ENCODE measurements at places on chromosomes 3 and 15.
A peak's percentile ranks its signal among the peaks of the same experiment; 100 is the strongest.

- no peak for DNase-seq
Observed at GRCh38 chr3:147409143-147410115, at the start of gene ZIC1. Gene ZIC1, plus strand, starts transcription at chr3:147409365. Its CDS starts 748 bp downstream, at chr3:147410113.

DNA sequence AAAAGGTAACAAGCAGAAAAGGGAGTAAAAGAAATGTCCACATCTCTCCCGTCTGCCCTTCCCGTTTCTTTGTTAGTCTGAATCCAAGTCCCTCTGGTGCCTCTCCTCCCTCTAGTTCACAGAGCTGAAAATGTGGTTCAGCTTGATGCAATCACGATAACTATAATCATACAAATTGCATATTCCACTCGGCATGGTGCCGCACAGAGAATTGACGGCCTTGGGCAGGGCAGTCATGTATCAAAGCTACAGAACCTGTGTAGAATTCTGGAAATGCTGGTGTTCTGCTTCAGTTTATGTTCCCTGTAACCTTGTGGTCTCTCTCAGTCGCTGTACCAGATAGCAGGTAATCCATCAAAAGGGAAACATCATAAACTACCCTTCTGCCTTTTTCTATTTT is 562.9 kb upstream of the CBLB start:
- no peak for DNase-seq

GRCh38 chr3:187813198-187813597 is 67.9 kb upstream of the BCL6 start:
- DNase-seq = no peak

GRCh38 chr3:137766876-137767537 is 2.9 kb downstream of the SOX14 start:
- DNase-seq = no peak

- DNase-seq = no peak
Observed at GRCh38 chr15:92839696-92840095, 60.4 kb upstream of the CHD2 start.

DNA sequence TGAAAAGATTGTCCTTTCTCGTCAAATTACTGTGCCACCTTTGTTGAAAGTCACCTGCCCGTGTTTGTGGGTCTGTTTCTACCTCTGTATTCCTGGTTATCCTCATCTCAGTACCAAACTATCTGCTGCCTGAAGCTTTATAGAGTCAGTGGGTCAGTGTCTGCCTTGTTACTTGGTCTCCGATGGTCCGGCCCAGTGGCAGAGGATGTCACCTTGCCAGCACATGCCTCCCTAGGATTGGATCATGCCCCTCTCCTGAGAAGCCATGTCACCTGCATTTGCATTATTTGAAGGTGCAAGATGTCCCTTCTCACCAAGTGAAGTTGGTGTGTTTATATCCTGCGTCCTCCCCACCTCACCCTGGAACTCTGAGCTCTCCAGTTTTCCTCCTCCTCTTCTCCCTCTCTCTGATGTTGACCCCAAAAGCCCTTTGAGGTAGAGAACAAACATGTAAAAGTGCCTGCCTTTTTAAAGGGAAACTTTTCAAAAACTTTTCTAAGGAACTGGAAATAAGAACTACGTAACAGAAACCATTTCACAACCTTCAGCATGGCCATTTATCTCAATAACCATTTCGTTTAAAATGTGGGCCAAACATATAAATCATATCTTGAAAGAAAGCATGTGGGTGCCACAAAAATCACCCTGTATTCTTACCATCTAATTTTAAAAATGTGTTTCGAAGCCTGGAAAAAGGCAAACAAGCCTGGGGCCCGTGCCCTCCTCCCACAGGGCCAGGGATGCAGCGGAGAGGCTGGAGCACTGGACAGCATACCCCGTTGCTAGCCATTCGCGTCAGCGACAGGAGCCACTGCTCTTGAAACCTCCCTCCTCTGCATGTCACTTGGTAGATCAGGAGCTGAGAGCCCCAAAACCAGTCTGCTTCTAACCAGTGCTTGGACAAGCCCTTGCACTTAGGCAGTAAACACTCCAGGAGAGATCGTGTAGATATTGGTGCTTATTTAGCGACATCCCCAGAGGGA is 102.1 kb downstream of the VGLL4 start:
- DNase-seq = no peak

GRCh38 chr15:85642065-85642692 is 152.5 kb downstream of the KLHL25 start:
- no peak for DNase-seq

- no peak for DNase-seq
Observed at GRCh38 chr15:59322056-59322759, 50.5 kb downstream of the MYO1E start.

DNA sequence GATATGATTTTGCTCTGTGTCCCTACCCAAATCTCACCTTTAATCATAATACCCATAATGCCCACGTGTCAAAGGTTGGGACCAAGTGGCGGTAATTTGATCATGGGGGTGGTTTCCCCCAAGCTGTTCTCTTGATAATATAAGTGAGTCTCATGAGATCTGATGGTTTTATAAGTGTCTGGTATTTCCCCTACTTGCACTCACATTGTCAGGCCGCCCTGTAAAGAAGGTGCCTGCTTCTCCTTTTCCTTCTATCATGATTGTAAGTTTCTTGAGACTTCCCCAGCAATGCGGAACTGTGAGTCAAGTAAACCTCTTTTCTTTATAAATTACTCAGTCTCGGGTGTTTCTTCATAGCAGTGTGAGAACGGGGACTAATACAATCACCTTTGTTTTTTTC is 279.8 kb downstream of the ARPP21 start:
- DNase-seq = no peak

DNA sequence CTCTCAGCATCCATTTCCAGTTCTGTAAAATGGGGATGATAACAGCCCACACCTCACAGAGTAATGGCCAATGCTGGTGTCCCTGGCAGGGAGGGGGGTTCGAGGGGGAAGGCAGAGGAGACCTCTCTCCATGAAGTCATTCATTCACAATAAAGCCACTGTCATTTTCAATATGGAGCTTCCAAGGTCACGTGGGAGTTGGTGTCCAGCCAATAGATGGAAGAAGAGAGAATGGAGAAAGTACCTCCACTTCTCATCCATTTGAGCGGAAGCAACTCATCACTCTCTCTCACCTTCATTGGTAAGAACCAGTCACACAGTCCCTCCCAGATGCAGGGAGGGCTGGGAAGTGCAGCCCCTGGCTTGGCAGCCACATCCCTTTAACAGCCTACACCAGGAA is 14.9 kb upstream of the RBSN start:
- DNase-seq = no peak

- no peak for DNase-seq
Observed at GRCh38 chr15:87121336-87121735, 1041.7 kb downstream of the AGBL1 start.

DNA sequence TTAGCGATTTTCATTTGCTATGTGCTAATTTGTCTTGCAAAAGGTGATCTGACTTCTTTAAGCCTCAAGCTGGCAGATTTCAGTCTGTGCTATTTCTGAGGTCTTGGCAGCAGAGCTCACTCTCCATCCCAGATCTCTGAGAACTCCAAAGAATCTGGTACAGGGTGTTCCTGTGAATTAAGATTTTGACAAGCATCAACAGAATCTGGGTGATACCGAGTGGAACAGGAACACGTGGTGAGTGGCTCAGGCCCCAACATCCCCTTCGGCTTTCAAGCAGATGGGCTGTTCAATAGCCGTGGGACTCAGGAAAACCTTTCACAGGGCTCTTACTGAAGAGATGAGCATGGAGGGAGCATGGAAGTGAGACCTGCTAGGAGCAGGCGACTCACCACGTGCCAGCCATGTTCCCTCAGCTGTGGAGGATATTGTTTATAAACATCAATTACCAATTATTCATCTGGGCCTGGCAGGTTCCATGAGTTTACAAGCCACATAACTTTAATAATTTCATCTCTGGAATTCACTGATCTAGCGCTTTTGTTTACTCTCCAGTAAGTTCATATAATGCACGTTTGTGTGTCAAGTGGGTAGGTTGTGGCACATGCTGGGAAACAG is 103.4 kb upstream of the SELENOK start:
- DNase-seq = no peak

DNA sequence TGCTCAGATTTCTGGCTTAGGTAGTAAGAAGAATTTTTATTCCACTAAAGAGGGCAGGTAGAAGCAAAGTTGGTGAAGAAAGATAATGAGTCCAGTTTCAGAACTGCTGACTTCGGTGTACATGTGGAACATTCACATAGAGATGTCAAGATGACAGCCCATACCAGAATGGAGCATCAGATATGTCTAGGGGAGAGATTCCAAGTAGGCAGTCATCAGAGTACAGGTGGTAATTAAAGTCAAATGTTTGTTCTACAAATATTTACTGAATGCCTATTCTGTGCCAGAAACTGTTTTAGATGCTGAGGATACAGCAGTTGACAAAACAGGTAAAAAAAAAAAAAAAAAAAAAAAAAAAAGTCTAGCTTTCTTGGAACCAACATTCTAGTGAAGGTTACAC is 81.9 kb downstream of the FGF12 start:
- DNase-seq = no peak

DNA sequence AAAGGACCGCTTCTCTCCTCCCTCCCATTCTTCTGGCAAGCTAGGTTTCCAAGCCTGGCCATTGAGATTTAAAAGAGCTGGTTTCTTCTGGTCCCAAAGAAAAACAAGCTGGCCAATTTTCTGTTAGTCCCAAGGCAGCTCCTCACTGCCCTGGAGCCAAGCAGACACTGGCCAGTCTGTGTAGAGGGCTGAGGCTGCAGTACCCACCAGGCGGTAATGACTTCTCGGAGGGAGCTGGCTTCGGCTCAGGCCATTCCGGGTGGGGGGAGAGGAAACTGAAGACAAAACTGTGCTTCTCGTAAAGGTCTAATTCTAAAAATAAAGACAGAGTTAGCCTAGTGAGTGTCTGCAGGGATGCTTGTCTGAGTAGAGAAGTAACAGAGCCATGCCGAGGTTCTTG is 78.5 kb upstream of the SMAD3 start:
- DNase-seq = no peak

DNA sequence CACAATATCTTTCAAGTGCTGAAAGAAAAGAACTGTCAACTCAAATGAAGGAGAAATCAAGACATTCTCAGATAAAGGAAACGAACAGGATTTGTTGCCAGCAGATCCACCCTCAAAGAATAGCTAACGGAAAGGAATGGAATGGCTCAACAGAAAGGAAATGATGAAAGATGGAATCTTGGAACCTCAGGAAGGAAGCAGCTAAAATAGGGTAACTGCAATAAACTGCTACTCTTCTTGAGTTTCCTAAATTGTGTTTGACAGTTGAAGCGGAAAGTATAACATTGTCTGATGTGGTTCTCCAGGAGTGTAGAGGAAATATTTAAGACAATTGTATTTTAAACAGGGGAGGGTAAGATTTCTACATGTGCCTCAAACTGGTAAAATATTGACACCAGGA is 22.0 kb downstream of the PRR23E start:
- DNase-seq = no peak

- no peak for DNase-seq
Observed at GRCh38 chr3:112810561-112810960, 36.1 kb downstream of the CD200R1L start.

GRCh38 chr15:57358571-57358970 is 17.7 kb upstream of the CGNL1 start:
- DNase-seq = no peak

GRCh38 chr15:29268706-29269484 is 727 bp downstream of the NSMCE3 start:
- peak; percentile 21 for DNase-seq

GRCh38 chr3:138351151-138351550 is 2.8 kb downstream of the MRAS start:
- DNase-seq = no peak

DNA sequence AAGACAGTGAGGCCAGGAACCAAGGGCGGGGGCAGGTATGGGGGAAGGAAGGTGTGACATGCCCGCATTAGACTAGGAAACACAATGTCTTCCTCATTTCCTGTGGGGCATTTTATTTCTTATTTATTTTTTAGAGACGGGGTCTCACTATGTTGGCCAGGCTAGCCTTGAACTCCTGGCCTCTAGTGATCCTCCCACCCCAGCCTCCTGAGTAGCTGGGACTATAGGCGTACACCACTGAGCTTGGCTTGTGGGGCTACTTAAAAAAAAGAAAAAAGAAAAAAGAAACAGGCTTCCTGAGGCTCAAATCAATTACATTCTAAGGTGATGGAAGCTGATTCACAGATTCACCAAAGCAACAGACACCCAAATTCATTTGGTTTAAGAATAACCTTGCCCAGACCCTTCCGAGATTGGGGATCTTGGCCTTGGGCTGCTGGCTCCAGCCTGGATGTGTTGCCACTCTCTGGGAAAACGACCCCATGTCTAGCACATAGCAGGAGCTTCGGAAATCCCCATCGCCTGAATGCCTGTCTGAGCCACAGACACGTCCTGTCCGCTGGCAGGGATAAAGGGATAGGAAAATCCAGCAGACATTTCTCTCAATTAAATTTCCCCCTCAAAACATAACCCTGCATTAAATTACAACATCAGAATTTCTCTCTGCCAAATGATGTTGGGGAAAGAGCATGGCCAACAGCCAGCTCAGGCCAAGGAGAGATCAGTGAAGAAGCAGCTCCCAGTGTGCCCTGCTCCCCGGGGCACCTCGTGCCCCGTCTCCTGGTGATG is 13.0 kb downstream of the CPN2 start:
- no peak for DNase-seq

DNA sequence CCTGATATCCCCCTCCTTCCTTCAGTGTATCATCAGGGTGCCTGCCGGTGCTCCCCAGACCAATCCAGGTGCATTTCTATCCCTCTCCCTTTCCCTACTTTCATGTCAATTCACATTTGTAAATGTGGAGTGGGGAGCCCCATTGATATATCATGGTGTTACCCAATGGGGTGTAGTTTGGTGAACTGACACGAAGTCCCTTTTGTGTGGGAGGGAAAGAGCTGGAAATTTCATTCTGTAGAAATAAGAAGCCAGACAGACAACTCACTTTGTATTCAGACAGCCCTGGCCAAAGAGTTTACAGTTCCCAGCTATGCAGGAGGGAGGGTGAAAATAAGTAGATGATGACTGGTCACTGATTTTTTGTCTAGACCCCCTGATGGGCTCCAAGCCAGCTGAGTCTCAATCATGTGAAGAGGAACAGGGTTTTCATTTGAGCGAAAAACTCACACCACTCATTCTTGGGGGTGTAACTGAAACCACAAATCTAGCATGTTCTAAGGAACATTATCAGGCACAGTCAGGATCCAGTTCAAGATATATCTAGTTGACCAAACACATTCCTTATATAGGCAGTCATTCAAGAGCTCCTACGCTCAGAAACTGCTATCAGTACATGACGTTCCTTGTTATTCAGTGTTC is 58.9 kb downstream of the LMCD1 start:
- peak; percentile 56 for DNase-seq

DNA sequence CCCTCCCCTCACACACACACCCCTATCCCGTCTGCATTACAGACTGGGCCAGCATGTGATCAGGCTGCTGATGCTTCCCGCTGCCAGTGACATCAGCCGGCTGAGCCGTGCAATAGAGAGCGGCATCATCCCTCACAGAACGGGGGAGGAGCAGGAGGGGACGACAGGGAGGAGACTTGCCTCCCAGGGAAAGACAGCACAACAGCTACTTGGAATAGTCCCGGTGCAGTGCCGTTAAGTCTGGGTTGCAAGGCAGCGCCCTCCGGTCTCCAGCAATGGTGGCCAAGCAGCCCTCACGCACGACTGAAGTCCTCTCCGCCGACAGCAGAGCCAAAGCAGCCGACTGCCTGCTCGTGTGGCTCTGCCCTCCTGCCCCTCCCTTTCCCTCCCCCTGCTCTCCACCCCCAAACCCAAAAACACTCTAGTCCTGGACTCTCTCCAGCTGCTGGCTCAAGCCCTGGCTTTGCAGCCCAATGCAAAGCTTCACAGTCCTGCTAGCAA is 31.5 kb upstream of the RPS17 start:
- peak; percentile 86 for DNase-seq

- DNase-seq = no peak
Observed at GRCh38 chr15:44130778-44131177, 64.3 kb downstream of the FRMD5 start.

GRCh38 chr15:69926721-69927120 is 171.0 kb downstream of the TLE3 start:
- DNase-seq = no peak

All from AG08396 (cell line).